ENCODE measurements at places on chromosomes 13 and 19. TPM values are rescaled to one million over a fixed set of nuclear protein-coding genes. Genes with fewer than 3 reads are reported as not detected.

CLIP3 gene
- 1.4 TPM for total RNA-seq

ETFB gene
- 41.7 TPM for total RNA-seq

MAST1 gene
- 0.94 TPM for total RNA-seq

GRCh38 chr19:7655581-7655980, 13.3 kb upstream of the RETN start:
- no peak for DNase-seq

GRCh38 chr19:15062036-15062435, 12.8 kb downstream of the CASP14 start:
- DNase-seq = no peak

- DNase-seq = no peak
Observed at GRCh38 chr19:44643605-44644401, at the start of gene PVR. TSS of gene PVR (plus strand) at chr19:44643910. CDS start at chr19:44644097, 187 bp downstream.

DNA sequence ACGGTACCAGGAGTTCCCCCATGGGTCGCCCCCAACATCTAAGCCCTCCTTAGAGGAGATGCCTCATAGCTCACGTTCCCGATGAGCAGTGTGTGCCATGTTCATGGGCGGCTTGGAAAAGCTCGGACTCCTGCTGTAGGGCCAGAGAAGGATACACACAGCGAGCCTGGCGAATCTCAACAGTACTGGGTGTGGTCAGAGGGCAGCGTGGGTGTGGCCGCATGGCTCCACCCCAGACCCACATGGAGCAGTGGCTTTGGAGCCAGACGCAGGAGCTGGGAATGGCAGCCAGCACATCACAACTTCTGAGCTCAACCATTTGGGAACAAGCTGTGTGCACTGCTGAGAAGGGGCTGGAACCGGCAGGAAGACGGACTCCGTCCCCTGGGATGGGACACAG, 15.6 kb downstream of the CAPS start:
- DNase-seq = no peak

DNA sequence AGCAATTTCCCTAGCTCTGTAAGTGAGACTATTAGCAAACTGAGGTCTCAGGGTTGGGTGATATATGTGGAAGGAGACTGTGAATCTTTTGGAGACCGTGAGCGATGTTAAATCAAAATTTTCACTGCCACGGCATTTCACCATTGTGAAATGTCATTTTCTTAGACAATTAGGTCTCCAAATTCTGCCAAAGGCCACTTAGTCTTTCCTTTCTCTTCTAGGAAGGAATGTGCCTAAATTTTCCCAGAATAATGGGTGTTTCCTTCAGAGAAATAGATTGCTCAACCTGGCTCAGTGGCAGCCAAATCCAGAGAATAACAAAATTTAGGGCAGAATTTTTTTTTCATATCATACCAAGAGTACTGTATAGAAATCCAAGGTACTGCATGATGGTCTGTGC, 64.5 kb upstream of the SCEL start:
- DNase-seq = no peak

- DNase-seq = no peak
Observed at GRCh38 chr13:114063545-114064449, 68.6 kb downstream of the RASA3 start.

DNA sequence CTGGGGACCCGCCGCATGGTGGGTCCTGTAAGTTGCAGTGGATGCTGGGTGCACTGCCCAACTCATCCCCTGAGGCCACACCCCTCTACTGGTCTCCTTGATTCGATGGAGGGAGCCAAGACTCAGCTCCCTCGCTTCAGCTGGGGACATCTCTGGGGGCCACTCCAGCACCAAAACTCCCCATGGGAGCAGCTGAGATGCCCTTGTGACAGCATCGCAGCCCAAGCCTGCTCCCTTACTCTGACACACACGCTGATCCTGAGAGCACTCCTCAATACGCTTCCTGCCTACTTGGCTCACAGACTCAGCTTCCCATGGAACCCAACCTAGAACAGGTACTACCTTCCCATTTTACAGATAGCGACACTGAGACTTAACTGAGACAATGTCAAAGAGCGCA, 56.2 kb downstream of the PEPD start:
- DNase-seq = no peak

GRCh38 chr13:87093399-87093798, 577.8 kb upstream of the SLITRK5 start:
- DNase-seq = no peak

LILRA6 gene
- total RNA-seq = not detected

GRCh38 chr13:21812192-21812626, 141.3 kb downstream of the FGF9 start:
- no peak for DNase-seq

KIR3DL1 gene
- total RNA-seq = not detected

DNA sequence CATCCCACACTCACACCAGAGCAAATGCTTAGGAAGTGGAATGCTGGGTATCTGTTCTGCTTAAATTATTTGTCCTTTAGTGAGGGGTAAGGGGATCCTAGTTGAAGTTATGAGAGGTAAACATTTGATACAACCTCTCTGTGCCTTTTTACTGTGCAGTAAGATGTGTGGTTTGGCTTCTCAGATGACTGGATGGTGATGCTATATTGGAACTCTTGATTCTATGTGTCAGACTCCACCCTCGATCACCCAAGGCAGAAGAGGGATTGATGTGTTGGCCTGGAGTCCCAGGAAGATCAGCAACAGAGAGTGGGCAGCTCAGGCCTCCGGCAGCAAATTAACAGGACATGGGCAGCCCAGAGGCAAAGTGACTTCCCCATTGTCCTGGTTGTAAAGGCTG, 66.7 kb downstream of the SIPA1L3 start:
- no peak for DNase-seq

PLIN4 gene
- total RNA-seq = not detected

- DNase-seq = no peak
Observed at GRCh38 chr19:38093587-38093986, 130.4 kb downstream of the DPF1 start.

DNA sequence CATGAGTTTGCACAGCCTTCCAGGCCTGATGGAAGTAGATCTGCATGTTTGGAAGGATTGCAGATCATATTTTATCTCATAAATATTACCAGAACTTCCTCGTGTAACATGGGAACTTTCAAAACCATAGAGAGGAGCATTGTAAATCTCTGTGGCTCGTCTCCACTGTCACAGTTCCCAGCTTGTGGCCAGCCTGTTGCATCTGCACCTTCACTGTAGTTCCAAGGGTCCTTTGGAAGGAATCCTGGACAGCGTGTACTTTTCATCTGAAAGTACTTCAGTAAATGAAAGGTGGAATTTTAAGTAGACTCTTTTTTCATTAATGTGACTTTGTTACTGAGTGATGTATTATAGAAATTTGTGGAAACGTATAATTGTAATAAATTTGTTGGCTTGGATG, 105.4 kb downstream of the ATP11A start:
- DNase-seq = no peak

DNA sequence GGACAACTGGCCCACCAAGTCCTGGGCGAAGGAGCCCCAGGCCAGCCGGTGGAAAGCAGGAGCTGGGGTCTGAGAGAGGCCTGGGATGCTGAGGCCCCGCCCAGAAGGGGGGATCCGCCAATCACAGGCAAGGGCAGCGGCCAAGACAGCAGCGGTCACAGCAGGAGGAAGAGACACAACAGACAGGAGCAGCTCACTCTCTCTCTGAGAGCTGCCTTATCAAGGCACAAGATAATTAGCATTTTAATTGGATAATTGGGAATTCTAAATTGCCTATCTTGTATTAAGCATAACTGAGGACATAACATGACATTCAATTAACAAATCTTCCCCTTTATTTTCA, 46.2 kb downstream of the CEBPG start:
- no peak for DNase-seq

GRCh38 chr19:5457709-5458108, 2.5 kb downstream of the ZNRF4 start:
- no peak for DNase-seq

GRCh38 chr13:98843482-98843877, 91.0 kb upstream of the SLC15A1 start:
- DNase-seq = no peak

USHBP1 gene
- total RNA-seq = not detected

GRCh38 chr13:48817166-48817802, 158.4 kb upstream of the FNDC3A start:
- no peak for DNase-seq
